Activated naive CD4-positive, alpha-beta T cell treated with anti-CD3 and anti-CD28 coated beads, Interleukin-2, amount 50 U/mL, for 16 hours (primary cell): ENCODE measurements at places on chromosomes 13 and 19.

- no peak for DNase-seq
Measured at GRCh38 chr13:75395066-75395465, 86.9 kb downstream of the TBC1D4 start.

- no peak for DNase-seq
Measured at GRCh38 chr19:33174186-33174585, 19.9 kb upstream of the LRP3 start.

GRCh38 chr19:32649751-32650150, 25.2 kb downstream of the ANKRD27 start:
- DNase-seq, result no peak

GRCh38 chr13:97534540-97534939, 100.6 kb downstream of the RAP2A start:
- no peak for DNase-seq

- DNase-seq, result no peak
Measured at GRCh38 chr19:2227415-2228156, 8.5 kb downstream of the PLEKHJ1 start.
